GM13976 (cell line): ENCODE measurements at places on chromosomes 13 and 19.

- no peak for DNase-seq
Observed at GRCh38 chr13:25062479-25062878, 33.5 kb upstream of the PABPC3 start.

GRCh38 chr13:68078874-68079273 is 848.7 kb upstream of the PCDH9 start:
- no peak for DNase-seq

GRCh38 chr13:105825071-105825470 is 710.4 kb downstream of the EFNB2 start:
- no peak for DNase-seq

DNA sequence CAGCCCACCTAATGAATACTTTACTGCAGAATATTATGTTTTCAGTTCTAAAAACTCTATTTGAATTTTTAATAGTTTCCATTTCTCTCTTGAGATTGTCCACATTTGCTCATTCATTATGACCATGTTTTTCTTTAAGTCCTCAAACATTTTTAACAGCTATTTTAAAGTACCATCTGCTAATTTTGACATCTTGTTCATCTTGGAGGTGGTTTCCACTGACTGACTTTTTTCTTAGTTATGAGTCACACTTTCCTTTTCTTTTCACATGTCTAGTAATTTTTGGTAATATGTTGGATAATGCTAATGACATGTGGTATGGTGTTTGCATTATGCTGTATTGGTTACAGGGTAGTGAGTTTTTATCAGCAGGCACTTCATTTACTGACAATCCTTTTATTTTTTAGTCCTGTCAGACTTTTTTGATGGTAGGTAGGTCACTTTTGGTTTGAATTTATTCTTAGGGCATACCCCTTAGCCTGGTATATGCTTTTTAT is 15.4 kb upstream of the ESD start:
- no peak for DNase-seq
